ENCODE measurements at places on chromosomes 2 and 18.

DNA sequence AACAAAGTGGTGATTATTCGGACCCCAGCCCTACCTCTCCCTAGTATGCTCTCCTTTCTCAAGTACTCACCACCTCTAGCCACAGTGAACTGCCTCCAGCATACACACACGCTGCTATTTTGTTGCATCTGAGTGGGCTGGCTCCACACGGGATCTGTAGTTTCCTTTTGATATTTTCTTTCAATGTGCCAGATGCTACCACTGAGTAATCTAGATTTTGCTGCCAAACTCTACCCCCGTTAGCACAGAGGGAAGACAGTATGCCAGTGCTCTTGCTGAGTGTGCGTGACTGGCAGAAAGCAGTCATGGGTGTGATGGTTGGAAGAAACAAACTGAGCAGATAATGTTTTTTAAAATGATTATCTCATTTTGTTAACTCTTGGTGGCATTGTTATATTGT is 11.6 kb downstream of the CFLAR start:
- no peak for DNase-seq

- DNase-seq, result no peak
Observed at GRCh38 chr2:166134252-166135151, 6.7 kb upstream of the SCN1A start.

- DNase-seq, result no peak
Observed at GRCh38 chr2:35160871-35161270, 1194.7 kb upstream of the CRIM1 start.

DNA sequence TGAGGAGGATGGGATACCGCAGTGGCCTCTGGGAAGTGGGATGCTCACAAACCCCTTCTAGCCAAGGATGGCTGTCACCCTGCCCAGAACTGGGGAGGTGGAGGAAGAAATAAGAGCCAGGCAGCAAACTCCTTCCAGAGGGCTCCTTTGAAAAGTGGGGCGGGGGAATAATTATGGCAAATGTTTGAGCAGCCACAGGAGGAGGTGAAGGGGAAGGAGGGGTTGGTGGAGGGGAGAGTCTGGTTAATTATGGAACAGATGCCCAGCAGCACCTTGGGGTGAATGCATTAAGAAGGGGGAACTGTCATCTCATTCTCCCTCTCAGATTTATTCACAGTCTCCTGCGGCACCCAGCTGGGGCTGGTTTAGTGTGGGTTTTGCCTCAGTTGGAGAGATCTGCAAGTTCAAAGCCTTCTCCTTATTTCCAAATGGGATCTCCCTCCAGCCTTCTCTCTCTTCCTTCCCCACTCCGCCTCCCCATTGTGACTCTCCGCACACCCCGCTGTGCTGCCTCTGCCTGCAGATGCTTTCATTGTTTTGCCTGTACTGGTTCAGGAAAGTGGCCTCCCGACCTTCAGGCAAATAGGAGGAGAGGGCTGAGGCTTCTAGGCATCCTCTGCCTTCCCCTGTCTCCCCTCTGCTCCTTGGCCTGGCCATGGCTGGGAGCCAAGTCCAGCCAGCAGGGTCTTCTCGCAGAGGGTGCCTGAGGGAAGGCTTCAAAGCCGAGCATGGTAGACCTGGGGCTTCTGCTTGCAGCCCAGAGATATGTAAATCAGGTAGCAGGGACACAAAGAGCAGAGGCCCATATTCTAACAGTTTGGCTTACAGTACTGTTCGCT is 457.2 kb upstream of the MEX3C start:
- DNase-seq, result no peak

DNA sequence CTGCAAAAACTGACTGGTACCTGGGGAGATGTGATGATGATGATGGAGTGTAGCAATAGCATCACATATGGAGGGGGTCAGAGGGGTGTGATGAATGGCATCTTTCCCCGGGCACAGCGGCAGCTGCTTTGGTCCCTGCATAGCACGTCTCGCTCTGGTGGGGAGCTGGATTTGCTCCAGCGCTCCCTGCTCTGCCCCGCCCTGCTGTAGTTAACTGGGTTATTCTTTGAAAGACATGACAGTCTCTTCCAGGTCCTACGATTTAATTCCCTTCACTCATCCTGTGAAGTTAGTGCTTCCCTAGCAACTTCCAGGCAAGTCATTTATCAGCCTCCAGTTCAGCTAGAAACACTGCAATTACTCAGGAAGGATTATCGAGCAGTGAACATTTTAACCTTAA is 463.1 kb downstream of the TSN start:
- DNase-seq, result no peak
